ENCODE measurements at places on chromosomes 1 and 21.

- DNase-seq: no peak
Measured at GRCh38 chr1:49389699-49390098, 613.0 kb upstream of the BEND5 start.

DNA sequence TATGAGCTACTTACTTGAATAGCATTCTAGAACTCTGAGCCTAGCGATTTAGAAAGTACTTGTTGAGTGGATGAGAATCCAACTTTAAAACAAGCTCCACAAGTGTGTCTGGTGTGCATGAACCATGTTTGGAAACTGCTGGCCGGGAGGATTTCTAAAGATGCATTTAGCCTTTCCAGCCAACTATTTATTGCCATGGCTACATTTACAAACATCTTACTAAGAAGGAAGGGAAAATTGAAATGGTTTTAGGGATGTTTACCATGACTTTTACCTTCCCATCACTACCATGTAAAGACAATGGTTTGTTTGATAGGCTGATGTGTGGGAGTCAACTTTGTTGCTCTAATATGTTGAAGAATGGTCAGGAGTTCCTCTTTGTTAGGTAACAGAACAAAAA lies 37.7 kb upstream of the ARHGAP29 start:
- no peak for DNase-seq

DNA sequence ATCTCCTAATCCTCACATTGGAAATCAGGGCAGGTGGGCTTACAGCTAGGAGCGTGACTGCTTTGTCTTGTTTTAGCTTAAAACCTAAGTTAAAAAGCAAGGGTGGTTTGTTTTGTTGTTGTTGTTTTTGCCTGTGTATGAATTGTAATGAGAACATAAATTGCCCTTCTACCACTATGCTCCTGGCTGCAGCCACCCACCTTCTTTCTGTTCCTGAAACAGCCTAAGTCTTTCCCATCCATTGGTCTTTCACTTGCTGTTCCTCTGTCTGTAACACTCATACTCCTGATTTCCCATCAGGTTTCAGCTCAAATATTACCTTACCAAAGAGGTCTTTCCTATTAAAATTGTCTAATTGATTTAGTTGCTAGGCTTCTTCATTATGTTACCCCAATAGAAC lies 604 bp upstream of the TMEM79 start:
- no peak for DNase-seq

DNA sequence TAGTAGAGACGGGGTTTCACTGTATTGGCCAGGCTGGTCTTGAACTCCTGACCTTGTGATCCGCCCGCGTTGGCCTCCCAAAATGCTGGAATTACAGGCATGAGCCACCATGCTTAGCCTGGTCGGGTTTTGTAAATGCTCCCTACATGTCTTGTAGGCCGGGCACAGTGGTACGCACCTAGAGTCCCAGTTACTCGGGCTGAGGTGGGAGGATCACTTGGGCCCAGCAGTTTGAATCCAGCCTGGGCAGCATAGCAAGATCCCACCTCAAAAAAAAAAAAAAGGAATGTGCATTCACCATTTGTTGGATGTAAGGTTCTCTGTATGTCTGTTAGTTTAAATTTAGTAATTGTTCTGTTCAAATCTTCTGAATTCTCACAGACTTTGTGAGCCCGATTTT lies 95.8 kb downstream of the ST3GAL3 start:
- no peak for DNase-seq

- no peak for DNase-seq
Measured at GRCh38 chr1:212637902-212638301, 29.3 kb downstream of the ATF3 start.
